ENCODE measurements at places on chromosomes 2 and 18. TPM values are rescaled to one million over a fixed set of nuclear protein-coding genes. Genes with fewer than 3 reads are reported as not detected.

GRCh38 chr2:233098618-233099017 lies 38.5 kb downstream of the INPP5D start:
- DNase-seq, result no peak

- no peak for DNase-seq
These were observed 321.6 kb upstream of the TNP1 start for GRCh38 chr2:217181512-217181911.

DNA sequence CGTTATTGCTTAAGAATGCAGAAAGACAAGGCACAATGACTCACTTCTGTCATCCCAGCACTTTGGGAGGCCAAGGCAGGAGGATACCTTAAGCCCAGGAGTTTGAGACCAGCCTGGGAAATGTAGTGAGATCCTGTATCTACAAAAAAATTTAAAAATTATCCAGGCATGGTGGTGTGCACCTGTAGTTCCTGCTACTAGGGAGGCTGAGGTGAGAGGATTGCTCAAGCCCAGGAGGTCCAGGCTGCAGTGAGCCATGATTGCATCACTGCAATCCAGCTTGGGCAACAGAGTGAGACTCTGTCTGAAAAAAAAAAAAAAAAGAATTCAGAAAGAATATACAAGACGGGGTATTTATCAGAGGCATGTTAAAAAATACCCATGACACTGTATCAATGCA lies 182.0 kb upstream of the SPOPL start:
- DNase-seq, result no peak

DNA sequence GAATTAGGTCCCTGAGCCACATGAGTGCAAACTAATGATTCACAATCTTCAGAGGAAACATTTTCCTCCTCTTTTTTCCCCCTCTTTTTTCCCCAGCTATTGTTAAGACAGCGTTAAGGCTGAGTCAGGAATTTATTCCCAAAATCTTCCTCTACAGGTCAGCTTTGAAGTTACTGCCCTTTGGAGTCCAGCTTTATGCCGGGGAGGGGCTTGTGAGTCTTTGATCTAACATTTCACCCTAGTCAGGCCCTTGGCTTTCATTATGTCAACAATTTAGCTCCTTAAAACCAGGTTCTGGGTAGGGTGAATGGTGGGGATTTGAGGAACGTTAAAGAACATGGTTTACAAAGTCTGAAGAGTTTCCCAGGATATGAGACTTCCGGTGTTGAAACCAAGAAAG lies 91.0 kb upstream of the LYPD1 start:
- DNase-seq, result no peak

CRACDL gene
- 2.2 TPM for total RNA-seq
